ENCODE measurements at places on chromosomes 16 and 17.

- no peak for DNase-seq
Measured at GRCh38 chr17:39679521-39680192, 8.2 kb downstream of the PGAP3 start.

GRCh38 chr16:83971165-83972130 is 3.4 kb downstream of the NECAB2 start:
- DNase-seq = no peak

DNA sequence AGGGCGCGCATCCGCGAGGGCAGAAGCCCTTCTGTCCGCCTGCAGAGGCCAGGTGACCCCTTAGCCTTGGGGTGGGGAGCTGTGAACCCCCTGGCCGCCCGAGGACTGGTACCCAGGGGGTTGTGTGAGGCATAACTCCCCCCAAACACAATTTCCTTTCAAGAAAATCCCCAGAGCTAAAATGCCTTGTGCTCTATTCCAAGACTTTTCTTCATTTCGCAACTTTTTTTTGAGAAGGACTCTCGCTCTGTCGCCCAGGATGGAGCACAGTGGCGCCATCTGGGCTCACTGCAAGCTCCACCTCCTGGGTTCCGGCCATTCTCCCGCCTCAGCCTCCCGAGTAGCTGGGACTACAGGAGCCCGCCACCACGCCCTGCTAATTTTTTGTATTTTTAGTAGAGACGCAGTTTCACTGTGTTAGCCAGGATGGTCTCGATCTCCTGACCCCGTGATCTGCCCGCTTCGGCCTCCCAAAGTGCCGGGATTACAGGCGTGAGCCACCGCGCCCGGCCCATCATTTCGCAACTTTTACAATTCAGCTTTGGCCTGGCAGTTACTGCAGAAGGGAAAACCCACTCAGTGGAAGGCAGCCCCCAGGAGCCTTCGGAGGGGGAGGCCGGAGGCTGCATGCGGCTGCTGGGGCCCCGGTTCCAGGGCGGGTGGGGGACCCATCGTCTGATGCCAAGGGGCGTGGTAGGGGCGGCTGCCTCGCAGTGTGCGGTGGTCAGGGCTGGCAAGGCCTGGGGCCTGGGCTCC is 963 bp upstream of the APRT start:
- DNase-seq = no peak

GRCh38 chr16:5059386-5060072 is 6.2 kb downstream of the C16orf89 start:
- no peak for DNase-seq

DNA sequence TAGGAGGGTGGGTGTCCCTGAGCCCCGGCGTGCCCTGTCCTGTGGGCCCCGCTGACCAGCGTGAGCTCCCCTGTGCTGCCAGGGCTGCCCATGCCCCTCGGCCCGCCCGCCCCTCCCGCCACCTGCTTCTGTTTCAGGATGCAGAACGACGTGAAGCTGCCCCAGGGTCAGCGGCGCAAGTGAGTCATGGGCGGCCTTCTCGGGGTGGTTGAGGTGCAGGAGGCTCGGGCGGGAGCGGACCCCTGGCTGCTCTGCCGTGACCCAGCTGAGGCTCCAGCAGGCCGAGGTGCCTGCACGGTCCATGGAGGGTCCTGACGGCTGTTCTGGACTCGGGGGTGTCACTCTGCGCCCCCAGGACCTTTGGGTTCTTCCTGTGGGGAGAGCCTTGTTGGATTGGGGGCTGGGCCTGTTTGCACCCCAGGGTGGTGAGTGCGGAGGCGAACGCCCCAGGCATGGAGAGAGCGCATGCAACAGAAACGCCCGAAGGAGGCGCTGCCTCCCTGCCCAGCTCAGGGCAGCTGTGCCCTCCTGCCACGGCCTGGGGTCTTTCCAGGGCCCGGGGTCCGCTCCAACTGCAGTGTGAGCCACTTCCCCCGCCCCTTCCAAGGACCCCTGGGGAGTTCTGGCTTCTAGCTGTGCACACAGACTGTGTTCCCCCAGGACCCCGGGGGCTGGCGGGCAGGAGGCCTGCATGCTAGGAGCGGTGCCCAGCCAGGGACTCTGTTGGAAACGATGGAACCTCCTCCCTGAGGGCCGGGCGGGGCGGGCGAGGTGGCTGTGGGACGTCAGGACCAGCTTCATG is 4.0 kb downstream of the SLC25A10 start:
- no peak for DNase-seq

GRCh38 chr17:57721967-57722703 is 23.0 kb downstream of the CCDC182 start:
- DNase-seq = no peak

DNA sequence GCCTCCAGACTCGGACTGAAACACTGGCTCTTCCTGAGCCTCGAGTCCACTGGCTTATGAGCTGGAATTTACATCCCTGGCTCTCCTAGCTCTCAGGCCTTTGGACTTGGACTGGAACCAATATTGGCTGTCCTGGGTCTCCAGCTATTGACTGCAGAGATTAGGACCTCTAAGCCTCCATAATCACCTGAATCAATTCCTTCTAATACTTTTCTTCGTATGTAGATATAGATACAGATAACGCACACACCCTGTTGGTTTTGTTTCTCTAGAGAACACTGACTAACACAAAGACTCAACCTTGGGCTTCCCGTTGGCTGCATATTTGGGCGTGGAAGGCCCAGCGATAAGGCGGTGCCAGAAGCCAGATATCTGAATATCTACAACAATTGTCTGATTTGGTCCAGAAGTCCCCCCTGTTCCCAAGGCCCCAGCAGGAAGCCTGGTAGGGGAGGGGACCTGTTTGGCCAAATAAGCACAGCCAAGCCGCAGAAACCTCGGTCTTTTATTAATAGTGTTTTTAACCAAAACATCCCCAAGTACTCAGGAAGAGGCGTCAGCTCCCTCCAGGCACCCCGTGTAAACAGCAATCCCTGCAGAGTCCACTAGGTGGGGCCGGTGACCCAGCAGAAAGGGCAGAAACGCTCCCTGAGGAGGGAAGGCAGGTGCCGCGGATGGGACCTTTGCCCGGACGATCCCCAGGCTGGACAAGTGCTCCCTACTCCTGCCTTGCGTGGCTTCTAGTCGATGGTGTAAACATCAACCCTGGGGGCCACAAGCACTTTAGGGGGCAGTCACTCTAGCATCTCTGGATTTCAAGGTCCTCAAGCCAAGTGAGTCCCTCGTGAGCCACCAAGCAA is 57.0 kb downstream of the ABR start:
- DNase-seq = peak; percentile 65

DNA sequence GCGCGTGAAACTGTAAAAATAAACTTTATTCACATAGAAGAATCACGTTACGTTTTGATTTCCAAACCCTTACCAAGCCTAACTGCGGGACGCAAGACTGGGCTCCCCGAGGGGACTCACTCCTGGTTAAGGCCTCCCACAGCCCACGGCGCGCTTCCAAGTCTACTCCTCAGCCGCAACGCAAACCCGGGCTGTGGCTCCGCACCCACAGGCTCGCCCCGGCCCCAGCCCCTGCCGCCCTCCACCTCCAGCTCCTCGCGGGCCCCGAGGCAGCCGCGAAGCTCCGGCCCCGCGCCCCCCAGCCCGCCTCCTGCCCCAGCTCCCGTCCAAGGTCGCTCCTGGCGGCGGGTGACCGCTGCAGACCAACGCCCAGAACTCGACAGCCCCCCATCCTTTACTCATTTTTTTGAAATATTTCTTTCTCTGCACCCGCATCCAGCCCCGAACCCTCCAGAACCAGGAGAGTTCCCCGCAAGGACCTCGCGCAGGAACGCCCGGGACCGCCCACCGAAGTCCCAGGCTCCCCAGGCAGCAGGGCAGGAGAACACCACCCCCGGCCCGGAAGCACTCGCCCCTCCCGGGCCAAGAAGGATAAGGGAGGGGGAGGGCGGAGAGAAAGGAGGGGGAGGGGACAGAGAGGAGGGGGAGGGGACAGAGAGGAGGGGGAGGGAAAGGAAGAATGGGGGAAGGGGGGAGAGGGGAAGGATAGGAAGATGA is 912 bp downstream of the USP22 start:
- DNase-seq = peak; percentile 42

- DNase-seq = no peak
Measured at GRCh38 chr17:59356543-59357218, 25.2 kb downstream of the YPEL2 start.

DNA sequence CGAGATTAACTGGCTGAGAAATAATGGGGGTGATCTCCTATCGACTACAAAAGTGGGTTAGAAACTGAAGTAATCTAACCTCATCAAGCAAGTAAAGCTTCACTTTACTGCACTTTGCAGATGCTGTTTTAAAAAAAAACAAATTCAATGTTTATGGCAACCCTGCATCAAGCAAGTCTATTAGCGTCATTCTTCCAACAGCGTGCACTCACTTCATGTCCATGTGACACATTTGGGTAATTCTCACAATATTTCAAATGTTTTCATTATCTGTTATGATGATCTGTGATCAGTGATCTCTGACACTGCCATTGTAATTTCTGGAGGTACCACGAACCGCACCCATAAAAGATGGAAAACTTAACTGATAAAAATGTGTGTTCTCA is 70.8 kb downstream of the KANSL1 start:
- no peak for DNase-seq

- DNase-seq = peak; percentile 69
Measured at GRCh38 chr16:67537270-67537635, 8.6 kb downstream of the RIPOR1 start.

- DNase-seq = no peak
Measured at GRCh38 chr17:6541886-6542285, 14.5 kb downstream of the PITPNM3 start.

DNA sequence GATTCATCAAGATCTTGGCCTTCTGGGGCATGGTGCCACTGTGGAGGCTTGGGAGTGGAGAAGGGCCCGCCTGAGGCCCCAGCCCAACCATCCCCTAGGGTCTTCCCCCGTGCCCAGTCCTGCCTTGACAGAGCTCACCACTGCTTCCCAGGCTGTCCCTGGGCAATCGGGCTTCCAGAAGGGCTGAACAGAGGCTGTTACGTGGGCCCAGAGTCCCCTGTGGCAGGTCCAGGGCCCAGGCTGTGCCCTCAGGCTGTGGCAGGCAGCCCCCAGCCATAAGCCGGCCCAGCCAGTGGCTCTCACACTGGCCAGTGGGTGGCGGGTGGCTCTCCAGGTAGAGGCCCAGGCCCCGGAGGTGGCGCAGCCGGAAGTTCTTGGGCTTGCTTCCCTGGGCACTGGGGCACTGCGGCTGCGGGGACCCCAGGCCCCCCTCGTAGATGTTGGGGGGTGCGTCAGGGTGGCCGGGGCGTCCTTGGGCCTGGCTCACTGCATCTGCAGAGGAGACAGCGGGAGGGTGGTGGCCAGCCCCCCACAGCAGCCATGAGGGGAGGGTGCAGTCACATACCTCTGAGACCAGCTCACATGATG is 809 bp downstream of the C16orf90 start:
- DNase-seq = no peak

- DNase-seq = no peak
Measured at GRCh38 chr16:13935408-13935807, 15.5 kb downstream of the ERCC4 start.

GRCh38 chr17:67276075-67276474 is 31.1 kb upstream of the HELZ start:
- DNase-seq = no peak

GRCh38 chr17:36182176-36183000 is 6.0 kb upstream of the TBC1D3B start:
- DNase-seq = no peak

DNA sequence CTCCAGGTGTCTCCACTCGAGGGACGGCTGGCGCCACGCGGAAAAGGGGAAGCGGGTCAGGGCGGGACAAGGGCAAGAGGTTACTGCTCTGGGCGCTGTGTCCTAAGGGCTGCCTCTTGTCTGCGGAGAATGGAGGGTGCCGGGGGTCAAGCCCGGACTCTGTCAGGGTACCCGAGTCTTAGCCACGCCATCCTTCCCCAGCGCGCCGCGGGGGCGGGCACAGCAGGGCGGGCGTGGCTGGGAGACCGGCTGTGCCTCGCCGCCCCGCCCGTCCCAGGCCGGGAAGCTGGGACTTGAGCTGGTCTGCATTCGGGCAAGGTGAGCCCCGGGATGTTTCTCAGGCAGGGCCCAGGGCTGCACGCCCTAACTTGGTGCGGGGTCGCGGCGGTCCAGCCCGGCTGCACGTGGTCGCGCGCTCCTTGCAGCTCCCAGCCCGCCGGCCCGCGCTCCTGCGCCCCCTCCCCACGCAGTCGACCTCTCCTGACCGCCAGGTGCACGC is 6.2 kb upstream of the ACTG1 start:
- DNase-seq = peak; percentile 55

DNA sequence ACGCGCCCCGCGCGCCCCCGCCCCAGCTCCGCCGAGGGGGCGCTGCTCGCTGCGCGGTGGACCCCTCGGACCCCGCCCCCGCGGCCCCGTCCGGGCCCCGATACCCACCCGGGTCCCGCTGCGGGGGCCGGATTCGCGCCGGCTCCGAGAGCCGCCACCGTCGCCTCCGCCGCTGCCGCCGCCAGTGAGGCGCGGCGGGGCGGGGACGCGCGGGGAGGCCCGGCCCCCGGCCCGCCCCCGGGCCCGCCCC is at the start of gene TBC1D16:
Gene TBC1D16 (minus strand): TSS at position 186 of the 250 bp plus-strand sequence. CDS start 22,325 bp downstream, outside the sequence.
- DNase-seq = no peak

DNA sequence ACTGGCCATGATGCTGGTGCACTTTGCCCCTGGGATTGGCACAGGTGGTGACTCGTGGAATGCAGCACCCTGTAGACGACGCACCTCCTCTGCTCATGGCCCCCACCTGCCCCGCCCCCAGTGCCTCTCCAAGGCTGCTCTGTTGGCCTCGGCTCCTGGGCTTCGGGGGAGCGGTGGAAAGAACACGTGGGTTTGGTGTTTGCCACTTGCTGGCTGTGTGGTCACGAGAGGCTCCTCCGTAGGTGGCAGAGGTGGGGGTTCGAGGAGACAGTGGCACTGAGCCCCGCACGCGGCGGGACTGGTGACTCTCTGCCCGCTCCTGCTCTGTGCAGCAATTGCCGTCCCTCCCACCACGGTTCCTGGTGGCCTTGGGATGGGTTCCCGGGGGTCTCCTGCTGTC is 82.8 kb upstream of the ZNF750 start:
- DNase-seq = no peak

DNA sequence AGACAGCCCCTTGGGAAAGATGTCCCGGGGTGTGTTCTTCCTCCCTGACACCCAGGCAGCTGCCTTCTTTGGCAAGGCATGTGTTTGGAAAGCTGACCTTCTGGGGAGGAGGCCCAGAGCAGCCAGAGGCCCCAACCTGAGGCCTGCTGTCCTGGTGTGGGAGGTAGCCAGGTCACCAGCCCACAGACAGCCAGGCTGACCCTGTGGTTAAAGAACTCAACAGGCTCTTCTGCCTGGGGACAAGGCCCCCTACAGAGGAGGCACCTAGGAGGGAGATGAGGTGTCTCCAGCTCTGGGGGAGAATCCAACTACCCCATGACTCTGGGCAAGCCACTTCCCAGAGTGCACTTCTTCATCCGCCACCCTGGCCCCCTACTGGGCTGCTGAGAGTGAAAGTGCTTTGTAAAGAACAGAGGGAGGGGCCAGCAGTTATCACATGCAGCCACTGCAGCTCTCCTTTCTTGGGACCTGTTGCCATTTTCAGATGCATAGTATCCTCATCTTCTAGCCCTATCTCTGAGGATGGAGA is 13.1 kb upstream of the SREBF1 start:
- DNase-seq = peak; percentile 70

DNA sequence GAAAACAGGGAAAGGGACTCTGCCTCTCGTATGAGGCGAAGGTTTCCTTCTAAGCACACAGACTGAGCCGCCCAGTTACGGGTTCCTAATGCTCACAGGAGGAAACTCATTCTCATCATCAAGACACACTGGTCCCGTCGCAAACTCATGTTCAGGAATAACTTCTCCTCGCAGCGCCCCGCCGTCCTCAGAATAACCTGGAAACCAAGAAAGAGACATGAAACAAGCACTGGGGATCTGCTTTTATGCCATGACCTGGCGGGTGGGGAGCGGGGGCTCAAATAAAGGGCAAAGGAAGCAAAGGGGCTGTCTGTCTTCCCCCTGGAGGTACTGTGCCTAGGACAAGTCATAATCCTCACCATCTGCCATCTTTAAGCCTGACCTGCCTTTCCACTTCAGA is 31.3 kb downstream of the WIPI1 start:
- no peak for DNase-seq

All from CD14-positive monocyte (primary cell).